ENCODE measurements at places on chromosomes 5 and 9.

DNA sequence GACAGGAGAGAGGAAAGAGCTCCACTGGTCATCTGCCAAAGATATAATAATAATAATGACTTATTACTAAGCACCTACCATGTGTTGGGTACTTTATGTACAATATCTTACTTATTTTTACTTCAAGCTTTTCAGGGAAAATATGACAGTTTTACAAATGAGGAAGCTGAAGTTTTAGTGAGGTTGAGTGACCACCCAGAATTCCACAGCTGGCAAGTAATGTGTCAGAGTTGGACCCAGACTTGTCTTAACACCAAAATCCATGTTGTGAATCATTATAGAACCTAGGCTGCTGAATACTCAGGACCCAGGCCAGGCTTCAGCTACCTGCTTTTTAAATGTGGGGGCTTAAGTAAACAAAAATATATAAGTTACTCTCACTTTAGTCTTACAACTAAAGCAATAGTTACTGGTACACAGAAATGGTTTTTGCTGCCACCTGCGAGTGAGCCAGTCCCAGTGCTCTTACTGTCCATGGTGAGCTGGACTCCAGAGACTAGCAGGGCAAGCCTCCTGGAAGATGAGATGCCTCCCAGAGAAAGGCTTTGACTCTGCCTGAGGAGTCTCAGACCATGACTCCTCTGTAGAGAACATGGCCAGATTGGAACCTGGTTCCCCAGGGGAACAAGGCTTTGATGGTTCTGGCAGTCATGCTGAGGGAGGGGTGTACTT lies 29.9 kb downstream of the RUSC2 start:
- DNase-seq = no peak

DNA sequence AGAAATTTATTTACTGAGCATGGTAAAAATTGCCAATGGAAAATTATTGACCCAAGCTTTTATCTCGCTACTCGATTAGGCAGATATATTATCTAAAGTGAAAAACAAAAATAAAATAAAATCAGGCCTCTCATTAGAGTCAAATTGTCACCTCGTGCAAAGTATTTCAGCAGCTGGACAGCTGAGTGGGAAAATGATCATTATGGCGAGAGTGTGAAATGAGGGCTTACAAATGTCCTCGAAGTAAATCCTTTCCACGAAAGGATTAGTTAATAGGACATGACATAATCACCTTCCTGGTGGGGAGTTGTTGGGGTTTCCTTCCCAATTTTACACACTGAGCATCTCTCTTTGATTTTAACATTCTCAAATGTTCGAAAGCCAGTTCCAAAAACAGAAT lies 5.4 kb upstream of the DPYSL3 start:
- no peak for DNase-seq

- no peak for DNase-seq
Observed at GRCh38 chr5:54743997-54744788, 226.6 kb downstream of the SNX18 start.

- DNase-seq = no peak
Observed at GRCh38 chr9:116144038-116144437, 9.6 kb upstream of the PAPPA start.

GRCh38 chr9:129620669-129621295 lies at the start of gene C9orf50:
C9orf50 (minus strand) TSS chr9:129621101; CDS start chr9:129620574, 527 bp downstream.
- no peak for DNase-seq

DNA sequence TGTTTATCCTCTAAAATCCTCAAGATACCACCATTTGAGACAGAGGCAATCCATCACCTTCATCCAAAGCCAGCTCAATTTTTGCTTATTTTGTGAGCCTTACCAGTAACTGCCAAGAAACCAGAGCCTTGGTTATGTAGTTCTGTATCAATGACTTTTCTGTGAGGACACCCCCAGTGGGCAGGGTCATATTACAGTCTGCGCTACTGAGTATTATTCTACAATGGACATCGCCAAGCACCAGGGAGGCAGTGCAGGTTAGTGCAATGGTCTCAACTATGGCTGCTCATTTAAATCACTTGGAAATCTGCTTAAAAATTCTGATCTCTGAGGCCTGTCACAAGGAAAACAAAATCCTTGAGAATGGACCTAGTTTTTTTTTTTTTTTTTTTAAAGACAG lies 90.5 kb upstream of the NIPAL4 start:
- no peak for DNase-seq

- no peak for DNase-seq
Observed at GRCh38 chr9:20636888-20637440, 14.7 kb upstream of the MLLT3 start.

GRCh38 chr5:93100976-93101375 lies 480.0 kb downstream of the NR2F1-AS1 start:
- no peak for DNase-seq

DNA sequence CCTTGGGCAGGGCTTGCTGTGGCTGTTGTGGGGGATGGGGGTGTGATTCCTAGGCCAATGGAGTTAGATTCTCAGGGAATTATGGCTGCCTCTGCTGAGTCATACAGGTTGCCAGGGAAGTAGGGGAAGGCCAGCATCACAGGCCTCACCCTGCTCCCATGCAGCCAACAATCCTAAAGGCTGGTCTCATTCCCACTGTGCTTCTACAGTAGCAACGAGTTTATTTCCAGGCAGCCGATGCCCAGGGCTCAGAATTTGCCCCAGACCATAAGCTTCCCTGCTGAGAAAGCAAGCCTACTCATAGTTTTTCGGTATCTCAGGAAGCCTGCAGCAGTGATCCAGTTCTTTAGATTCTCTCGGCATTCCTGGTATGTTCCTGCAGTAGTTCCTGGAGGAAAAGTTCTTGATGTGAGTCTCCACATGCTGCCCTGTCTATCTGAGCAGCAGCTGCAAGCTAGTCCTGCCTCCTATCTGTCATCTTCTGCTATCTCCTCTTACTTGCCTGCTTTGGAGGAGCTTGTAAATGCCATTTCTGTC lies 59.3 kb upstream of the SELENOP start:
- DNase-seq = no peak

DNA sequence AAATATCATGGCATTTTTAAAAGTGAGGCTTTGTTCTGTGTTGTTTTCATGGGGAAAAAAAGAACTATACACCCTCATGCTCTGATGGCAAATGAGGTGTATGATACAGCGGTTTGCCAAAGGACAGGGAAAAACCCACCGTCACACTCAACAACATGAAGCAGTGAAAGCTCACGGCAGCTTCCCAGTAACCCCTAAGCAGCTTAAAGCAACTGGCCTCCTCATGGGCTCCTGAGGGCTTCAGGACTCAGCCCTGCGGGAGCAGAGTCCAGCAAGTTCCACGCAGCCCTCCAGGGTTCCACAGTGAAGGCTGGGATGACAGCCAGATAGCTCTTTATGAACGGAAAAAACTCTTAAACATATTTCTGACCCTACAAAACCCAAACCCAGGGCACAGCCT lies 12.9 kb downstream of the BARHL1 start:
- no peak for DNase-seq

- DNase-seq = no peak
Observed at GRCh38 chr5:135950611-135951010, 4.2 kb downstream of the LECT2 start.

DNA sequence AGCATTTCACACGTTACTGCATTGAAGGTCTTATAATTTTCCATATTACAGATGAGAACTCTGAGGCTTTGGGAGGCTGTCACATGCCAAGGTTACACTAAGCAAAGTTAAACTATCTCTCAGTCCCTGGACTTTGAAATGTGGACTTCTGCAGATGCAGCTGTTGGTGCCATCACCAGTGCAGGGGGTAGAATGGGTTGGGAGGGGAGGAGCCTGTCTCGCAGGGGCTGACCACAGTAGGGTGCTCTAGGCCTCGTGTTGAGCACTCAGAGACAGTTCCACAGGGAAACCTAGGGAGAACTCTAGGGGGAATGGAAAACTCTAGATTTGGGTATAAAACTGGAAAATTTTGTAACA lies 220.9 kb downstream of the MAPKAP1 start:
- no peak for DNase-seq

DNA sequence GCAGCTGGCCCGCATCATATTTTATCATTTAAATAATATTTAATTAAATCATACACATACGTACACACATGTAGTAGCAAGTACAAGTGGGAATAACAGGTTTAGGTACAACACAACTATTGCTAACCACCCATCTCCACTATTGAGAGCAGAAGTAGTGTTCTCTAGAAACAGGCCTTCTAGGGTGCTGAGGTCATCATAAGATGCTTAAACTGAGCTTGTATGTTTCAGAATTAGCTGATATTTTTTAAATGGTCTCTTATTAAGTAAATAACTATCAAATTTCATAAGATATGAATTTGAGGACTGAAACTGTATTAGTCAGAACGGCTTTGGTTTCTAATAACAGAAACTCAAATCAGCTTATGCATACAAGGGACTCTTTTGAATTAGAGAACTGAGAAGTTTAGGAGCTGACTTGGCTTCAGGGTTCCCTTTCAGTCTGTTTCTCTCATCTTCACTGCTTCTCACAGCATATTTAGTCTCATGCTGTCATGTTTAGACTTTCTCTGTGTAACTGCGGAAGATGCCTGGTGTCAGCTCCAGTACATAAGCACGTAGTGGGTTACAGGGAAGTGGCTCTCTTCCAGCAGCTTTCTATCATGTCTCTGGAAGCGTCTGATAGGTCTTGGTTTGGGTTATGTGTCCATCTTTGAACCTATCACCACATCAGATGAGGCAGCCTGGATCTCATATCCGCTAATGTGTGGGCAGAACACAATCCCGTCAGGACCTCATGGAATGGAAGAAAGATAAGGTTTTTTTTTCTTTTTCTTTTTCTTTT lies 25.0 kb upstream of the OCLN start:
- DNase-seq = no peak

Measured in COR-L47 (cell line).